ENCODE measurements at places on chromosomes 6 and 20. TPM values are rescaled to one million over a fixed set of nuclear protein-coding genes. Genes with fewer than 3 reads are reported as not detected.

The PCK1 gene
- total RNA-seq = not detected

The HLA-DMB gene
- total RNA-seq = not detected

GRCh38 chr20:60262967-60263603 lies 304.9 kb downstream of the CDH26 start:
- no peak for DNase-seq

DNA sequence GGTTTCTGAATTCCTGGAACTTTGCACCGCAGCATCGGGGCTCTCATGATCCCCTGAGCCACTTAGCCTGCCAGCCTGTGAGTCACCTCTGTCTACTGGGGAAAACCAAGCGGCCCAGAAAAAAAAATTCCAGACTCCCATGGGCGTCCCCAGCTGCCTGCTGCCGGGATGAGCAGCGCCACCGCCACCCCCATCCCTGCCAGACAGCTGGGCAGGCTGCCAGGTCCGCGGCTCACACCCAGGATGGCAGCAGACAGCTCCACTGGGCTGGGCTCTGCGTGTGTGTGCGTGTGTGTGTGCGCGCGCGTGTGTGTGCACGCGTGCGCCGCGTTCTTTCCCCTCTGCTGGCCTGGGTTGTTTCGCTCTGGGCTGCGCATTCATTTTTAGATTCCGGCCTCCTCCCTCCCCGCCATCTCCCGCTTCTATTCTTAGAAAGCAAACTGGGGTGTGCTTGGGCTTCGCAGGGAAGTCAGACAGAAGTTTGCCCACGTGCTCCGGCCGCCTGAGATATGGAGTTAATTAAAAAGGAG lies 38.9 kb upstream of the PMEPA1 start:
- peak; percentile 72 for DNase-seq

DNA sequence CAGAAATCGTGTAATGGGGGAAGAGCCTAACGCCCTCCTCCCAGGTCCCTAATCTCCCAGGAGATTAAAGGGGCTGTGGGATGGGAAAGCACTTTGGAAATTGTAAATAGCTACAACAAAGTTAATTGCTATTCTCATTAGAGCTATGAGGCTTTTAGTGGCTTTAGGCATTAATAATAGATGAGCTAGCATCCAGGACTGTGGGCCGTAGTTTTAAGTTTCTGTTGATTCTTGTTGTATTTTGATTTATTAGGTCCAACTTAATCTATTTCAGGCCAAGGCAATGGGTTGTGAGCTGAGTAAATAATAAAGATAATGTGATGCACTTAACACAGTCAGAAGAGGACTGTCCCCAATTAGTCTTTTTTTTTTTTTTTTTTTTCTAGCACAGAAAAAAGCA lies 67.7 kb downstream of the ANKRD6 start:
- no peak for DNase-seq

GRCh38 chr20:11270566-11270965 lies 596.8 kb upstream of the JAG1 start:
- no peak for DNase-seq

GRCh38 chr20:7505152-7505834 lies 435.0 kb downstream of the HAO1 start:
- no peak for DNase-seq

DNA sequence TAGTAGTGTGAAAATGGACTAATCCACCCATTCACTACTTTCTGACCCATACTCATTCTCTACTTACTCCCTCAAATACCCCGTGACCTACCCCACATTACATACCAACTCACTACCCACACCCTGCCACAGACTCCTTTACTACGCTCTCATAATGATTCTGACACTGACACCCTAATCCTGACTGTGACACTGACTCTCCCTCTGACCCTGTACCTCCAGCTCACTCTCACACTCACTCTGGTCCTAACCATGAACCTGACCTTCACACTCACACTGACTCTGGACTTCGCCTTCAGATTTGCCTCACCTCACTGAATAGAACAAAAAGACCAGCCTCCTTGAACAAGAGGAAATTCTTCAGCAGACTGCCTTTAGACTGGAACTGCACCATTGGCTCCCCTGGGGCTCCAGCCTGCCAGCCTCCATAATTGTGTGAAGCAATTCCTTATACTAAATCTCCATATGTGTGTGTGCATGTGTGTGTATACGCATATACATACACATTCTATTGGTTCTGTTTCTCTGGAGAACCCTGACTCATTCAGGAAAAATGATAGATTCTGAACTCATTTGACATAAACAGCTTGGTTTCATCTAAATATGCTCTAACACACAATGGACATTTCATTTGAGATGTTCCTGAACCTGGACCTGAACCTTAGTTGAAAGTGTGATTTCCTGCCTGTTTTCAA lies 10.5 kb upstream of the ZNF343 start:
- peak; percentile 32 for DNase-seq

DNA sequence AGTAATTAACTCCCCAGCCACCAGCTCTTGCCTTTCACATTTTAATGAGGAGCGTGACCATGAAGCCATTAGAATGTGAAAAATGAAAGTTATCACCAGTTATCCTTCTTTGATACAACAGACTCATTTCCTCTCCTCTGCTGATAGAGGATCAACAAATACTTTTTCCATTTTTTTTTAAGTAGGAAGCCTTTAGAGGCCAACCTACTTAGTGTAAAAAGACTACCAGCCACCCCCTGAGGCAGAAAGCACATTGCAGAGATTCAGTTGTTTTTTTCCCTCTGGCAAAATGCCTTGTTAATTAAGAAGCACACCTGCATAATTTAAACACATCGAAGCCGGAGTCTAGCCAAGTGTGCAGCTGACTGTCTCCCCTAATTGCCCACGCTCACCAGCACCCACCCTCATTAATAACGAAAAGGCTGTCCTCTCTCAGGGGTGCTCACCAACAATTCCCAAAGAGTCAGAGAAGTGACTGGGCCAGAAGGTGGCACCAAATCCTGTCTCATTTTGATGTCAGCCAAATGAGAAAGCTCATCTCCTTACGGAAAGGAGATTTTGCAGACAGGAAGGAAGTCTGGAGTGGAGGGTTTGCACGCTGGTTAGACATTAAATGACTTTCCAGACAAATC lies 60.9 kb upstream of the MC3R start:
- DNase-seq = no peak

DNA sequence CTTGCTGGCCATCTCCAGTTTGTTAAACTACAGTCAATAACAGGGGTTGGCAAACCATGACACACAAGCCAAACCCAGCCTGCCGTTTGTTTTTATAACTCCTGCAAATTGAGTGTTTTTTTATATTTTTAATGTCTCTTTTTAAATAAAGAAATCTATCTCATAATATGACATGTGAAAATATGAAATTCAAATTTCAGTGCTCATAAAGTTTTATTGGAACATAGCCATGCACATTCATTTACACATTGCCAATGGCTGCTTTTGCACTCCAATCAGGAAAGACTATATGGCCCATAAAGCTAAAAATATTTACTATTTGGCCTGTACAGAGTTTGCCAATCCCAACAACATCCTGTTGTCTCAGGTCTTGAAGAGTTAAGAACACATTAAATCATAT lies 129.0 kb upstream of the SRSF6 start:
- DNase-seq = no peak

DNA sequence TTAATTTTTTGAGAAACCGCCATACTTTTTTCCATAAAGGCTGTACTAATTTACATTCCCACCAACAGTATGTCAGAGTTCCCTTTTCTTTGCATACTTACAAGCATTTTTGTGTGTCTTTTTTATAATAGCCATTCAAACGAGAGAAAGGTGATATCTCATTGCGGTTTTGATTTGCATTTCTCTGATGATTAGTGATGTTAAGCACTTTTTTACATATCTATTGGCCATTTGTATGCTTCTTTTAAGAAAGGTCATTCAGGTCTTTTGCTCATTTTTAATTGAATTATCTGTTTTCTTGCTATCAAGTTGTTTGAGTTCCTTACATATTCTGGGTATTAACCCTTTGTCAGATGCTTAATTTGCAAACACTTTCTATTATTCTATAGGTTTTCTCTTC lies 176.1 kb upstream of the UFL1 start:
- no peak for DNase-seq

- DNase-seq = no peak
Observed at GRCh38 chr20:916825-917224, 691 bp upstream of the ANGPT4 start.

Data from HFFc6 (cell line).